ENCODE measurements at places on chromosomes 16 and 17. TPM values are rescaled to one million over a fixed set of nuclear protein-coding genes. Genes with fewer than 3 reads are reported as not detected.

DNA sequence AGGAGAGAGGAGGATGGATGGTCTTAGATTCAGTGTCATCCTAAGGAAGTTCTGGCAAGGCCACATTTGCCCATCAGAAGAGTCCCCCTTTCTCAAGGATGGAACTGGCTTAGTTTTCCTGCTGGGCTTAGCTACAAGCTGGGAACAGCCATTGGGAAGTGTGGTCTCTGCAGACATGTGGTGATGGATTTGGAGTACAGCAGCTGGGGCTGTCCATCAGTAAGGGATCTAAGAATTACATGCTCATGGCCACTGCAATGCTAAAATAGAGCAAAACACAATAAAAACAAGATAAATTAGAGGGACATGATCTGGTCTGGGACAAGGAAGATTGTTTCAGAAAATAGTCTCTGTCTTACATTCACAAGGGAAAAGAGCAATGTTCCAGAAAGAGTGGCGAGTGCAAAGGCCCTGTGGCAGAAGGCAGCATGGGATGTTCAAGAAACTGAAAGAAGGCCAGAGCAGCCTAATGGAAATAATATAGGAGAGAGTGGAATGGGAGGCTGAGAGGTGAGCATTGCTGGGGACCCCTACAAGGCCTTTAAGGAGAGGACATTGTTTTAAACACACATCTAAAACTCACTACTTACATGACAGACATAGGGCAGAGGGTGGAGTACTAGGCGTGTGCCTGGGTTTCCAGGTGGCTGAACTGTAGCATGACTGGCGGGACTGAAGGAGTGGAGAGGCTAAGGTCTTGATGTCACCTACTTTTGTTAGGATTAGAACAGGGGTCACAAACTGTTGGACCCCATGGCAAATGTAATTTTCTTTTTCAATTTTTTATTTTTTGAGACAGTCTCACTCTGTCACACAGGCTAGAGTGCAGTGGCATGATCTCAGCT lies 17.0 kb upstream of the TOX3 start:
- no peak for DNase-seq

- no peak for DNase-seq
These were observed 10.2 kb downstream of the HOXB1 start for GRCh38 chr17:48520631-48521079.

- no peak for DNase-seq
These were observed 63.2 kb downstream of the AMFR start for GRCh38 chr16:56362057-56362655.

DNA sequence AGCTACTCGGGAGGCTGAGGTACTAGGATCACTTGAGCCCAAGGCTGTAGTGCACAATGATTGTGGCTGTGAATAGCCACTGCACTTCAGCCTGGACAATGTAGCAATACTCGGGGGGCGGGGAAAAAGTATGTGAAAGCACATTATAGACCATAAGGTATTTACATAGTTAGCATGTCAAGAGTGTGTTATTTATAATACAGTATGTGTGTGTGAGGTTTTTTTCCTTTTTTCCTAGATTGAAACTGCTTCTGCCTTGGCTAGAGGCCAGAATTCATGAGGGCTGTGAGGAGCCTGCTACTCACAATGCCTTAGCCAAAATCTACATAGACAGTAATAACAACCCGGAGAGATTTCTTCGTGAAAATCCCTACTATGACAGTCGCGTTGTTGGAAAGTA lies 30.5 kb downstream of the PTRH2 start:
- no peak for DNase-seq

ANKS4B gene
- total RNA-seq: 0.24 TPM

OTOP2 gene
- total RNA-seq: 5.7 TPM

DNA sequence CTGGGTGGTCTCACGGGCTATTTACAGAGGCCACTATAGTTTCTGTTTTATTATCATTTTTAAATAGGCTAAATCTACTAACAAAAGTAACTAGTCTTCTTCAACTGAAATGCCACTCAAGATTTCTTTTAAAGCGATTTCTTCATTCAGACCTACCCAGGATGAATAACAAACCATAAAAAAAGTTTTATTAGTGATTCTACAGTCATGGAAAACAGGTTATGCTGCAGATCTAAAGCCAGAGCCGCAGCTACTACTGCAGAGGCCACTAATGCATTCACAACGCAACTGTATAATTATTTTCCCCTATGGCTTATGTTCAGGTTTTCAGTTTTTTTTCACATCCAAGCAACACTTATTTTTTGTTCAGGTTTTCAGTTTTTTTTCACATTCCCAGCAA lies 136.2 kb upstream of the AXIN2 start:
- DNase-seq: no peak

DCTPP1 gene
- total RNA-seq: 26.1 TPM

- peak; percentile 95 for DNase-seq
These were observed at the start of gene ZNF624 for GRCh38 chr17:16653367-16654041. ZNF624 (minus strand) TSS chr17:16653850.

FN3KRP gene
- total RNA-seq: 29.3 TPM

- no peak for DNase-seq
These were observed 168.3 kb downstream of the SEC14L1 start for GRCh38 chr17:77308861-77309726.

GRCh38 chr17:4409659-4410058 lies 24.1 kb upstream of the SPNS3 start:
- DNase-seq: no peak

- no peak for DNase-seq
These were observed 8.5 kb upstream of the BAIAP2 start for GRCh38 chr17:81026266-81027036.

GRCh38 chr16:81313701-81314602 lies 810 bp upstream of the GAN start:
- no peak for DNase-seq

HOXB6 gene
- 2.0 TPM for total RNA-seq

- no peak for DNase-seq
These were observed 55.3 kb downstream of the SKAP1 start for GRCh38 chr17:48374650-48375230.

TBC1D3G gene
- 6.3 TPM for total RNA-seq

CDH5 gene
- total RNA-seq: 22.1 TPM

CCL16 gene
- 0.24 TPM for total RNA-seq

- DNase-seq: peak; percentile 54
These were observed 4.6 kb downstream of the TRIM47 start for GRCh38 chr17:75873587-75874322.

DNA sequence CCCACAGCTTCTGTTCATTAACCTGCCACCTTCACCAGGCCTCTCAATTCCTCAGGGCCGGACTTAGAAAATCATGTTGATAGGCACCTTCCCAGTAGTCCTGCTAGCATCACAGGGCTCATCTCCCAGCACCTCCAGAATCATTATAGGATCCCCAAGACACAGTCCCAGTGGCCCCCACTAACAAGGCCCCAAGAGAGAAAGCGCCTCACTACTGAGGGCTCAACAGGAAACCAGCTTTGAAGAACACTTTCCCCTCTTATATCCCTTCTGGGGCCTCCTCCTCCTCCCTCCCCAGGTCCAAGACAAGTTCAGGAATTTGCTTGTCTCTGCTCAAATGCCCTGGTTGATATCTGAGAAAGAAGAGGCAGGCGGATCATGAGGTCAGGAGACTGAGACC lies at the start of gene OR3A3:
Gene OR3A3 (plus strand): TSS at position 301 of the 400 bp plus-strand sequence.
- no peak for DNase-seq

FKBP10 gene
- total RNA-seq: 36.5 TPM

GRCh38 chr17:75898065-75898464 lies 1.3 kb upstream of the TRIM65 start:
- DNase-seq: no peak

DNA sequence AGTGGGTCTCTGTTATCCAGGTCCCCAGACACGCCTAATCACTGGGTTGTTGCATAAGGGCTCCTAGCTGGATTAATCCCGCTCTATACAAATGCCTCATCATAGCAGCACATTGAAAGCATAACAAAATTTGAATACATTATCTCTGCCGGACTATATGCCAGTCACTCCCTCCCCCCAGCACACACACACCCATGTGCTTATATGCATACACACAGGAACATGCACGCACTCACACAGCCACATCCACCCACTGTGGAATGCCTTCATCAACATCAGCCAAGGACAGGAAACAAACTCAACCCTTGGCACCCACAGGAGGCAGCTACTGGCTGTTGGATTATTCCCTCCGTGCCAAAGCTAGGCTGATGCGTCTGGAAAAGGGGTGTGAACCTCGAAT lies 3.5 kb upstream of the CDH13 start:
- DNase-seq: no peak

- DNase-seq: no peak
These were observed 24.3 kb upstream of the ZNF750 start for GRCh38 chr17:82863941-82864712.

DNA sequence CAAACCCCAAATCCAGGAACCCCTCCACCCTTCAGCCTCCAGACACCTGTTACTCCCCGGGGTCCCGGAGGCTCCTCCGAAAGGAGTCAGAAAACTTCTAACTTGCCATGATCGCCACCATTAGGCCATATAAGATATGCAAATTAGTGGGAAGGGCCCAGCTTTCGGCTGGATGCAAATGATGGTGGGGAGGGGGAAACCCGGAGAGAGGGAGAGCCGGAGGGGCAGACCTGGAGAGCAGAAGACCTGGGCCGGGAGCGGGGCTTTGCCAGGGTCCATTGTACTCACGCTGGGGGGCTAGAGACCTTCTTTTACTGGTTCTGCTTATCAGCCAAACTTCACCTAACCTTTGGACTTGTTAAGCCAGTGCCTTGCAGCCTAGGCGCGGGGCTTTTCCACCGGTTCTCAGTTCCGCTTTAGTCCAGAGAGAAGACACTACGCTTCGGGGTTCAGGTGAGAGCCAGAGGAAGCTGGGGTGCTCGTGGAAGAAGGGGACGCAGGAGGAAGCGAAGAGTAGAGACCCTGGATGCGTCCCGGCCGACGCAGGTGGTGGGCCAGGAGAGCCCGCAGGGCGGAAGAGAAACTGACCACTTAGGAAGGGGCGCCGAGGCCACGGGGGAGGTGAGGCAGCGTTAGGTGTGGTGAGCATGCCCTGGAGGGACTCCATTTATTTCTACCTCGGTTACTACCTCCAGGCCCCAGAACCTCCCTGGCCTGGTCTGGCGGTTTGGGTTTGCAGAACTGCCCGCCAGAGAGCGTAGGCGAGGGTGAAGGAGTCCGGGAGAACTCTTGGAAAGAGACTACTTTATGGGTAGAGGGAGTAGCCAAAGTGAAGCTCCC lies at the start of gene HNF1B:
Gene HNF1B (minus strand): TSS at position 99 of the 840 bp plus-strand sequence. CDS start 175 bp downstream, outside the sequence.
- DNase-seq: no peak

HGS gene
- total RNA-seq: 160 TPM

GRCh38 chr17:34736611-34737010 lies 157.2 kb downstream of the TMEM132E start:
- DNase-seq: no peak

CMTM2 gene
- total RNA-seq: 454 TPM

GRCh38 chr17:50452630-50453300 lies 15.9 kb downstream of the CHAD start:
- no peak for DNase-seq

SHISA9 gene
- 1.0 TPM for total RNA-seq

DNA sequence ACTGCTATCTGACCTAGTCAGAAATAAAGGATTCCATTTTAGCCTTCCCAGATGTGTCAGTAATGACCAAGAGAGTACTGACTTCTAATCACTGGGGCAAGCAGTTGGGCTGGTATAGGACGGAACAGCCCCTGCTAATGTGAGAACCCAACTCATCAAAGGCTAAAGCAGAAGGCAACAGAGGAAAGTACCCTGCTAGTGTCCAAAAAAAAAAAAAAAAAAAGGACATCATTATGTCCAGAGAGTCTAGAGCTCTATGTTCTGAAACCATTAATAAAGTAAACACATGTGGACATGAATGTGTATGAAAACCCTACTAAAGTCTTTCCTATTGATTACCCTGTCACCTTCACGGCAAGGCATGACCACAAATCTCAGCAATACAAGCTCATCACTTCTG lies 85.0 kb downstream of the CYTH1 start:
- DNase-seq: no peak

- DNase-seq: no peak
These were observed 25.5 kb upstream of the TBX4 start for GRCh38 chr17:61426482-61427304.

DNA sequence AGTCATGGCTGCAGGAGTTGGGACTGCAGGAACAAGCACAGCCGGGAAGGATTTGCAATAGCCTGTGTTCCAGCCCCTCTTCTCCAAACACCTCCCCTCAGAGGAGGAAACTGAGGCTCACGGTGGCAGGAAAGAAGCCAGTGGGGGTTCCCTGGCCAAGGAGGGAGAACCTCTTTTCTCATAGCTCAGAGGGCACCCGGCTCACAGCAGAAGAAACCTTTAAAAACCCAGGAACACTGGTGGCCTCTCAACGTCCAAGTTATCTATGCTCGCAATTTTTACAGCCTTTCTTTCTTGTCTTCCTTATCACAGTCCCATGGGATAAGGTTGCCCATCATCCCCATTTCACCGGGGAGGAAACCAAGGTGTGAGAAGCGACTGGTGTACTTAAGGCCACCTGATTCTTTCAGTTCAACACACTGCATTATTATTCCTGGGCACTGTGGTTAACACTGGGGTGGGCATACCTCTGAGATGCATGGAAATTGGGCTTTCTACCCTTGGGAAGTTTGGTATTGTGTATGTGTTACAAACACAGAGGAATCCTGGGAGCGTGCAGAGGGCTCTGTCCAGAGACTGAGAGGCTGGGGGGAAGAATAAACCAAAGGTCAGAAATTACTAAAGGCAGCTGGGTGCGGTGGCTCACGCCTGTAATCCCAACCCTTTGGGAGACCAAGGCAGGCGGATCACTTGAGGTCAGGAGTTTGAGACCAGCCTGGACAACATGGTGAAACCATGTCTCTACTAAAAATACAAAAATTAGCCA lies 791 bp upstream of the ZNF629 start:
- DNase-seq: no peak

DNA sequence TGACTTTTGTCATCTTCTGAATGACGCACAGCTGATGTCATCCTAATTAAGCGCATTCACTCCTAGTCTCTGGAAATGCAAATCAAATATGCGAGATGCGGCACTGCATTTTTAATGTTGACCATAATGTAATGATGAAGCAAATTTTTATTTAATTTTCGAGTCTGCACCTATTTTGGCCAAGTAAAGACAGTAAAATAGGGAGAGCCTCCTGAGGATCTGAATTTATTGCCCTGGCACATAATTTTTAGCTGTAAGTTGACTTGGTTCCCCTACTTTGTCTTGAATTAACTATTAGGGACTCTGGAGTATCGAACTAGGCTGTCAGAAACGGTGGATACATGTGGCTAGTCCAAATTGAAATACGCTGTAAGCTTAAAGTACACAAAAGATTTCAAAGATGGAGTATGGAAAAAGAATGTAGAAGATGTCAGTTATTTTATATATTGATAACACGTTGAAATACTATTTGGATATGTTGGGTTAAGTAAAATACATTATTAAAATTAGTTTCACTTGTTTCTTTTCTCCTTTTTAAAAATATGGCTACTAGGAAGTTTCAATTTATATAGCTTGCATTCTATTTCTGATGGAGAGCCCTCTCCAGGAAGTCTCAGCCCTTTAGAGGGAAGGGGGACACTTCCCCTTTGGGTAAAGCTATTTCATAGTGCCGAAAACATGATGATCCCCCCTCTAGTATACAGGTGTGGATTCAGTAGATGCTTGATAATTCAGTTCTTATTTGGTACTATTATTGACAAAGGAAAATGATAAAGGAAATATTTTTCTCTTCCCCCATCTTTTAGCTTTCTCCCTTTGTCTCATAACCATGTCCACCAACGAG lies 991 bp downstream of the KPNA2 start:
- no peak for DNase-seq
